ENCODE measurements at places on chromosomes 7 and 10. TPM values are rescaled to one million over a fixed set of nuclear protein-coding genes. Genes with fewer than 3 reads are reported as not detected.
A peak's percentile ranks its signal among the peaks of the same experiment; 100 is the strongest.

OR2A1 gene
- total RNA-seq: under 0.01 TPM

DNA sequence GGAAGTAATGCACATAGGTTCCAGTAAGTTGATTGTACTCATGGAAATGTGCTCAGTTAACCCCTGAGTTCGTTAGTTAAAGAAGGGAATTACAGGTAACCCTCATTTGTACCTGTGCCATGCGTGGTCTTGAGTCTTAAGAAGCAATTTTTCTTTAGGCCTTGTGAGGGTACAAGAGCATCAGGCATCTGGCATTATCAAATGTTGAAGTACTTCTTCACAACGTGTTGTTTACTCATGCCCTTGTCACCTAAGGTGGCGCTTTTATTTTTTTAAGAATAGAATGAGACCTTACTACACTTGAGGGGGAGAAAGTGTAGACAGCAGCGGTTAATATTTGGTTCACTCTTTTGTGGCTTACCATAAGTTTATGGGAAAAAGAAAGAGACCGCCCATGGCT, 167.1 kb downstream of the VTI1A start:
- no peak for DNase-seq

TRIL gene
- under 0.01 TPM for total RNA-seq

DNA sequence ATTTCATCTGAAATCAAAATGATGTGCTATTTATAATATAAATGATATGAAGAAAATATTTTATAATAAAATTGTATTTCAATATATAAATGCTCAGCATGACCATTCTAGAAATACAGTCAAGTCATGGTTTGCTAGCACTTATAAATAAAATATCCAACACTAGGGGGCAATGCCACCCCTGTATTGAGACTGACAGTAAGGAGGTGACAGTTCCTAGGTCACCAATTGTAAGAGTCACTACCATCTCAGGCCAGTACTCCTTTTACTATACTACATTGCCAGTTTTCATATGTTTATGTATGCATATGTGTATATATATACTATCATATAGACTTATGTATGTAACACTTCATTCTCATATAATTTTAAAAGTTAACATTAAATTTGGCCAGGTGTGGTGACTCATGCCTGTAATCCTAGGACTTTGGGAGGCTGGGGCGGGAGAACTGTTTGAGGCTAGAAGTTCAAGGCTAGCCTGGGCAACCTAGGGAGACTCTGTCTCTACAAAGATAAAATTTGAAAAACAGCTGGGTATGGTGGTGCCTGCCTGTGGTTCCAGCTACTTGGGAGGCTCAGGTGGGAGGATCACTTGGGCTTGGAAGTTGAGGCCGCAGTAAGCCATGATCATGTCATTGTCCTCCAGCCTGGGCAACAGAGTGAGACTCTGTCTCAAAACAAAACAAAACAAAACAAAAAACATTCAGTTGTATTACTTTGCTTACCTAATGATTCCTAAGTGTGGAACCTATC, 2.4 kb upstream of the CNOT4 start:
- DNase-seq: peak; percentile 66

GRCh38 chr10:130751851-130752250, 559.7 kb downstream of the TCERG1L start:
- DNase-seq: no peak

GRCh38 chr7:31683445-31684225, 3.4 kb upstream of the PPP1R17 start:
- DNase-seq: no peak

- no peak for DNase-seq
Observed at GRCh38 chr7:2602406-2603043, 29.3 kb upstream of the TTYH3 start.

DNA sequence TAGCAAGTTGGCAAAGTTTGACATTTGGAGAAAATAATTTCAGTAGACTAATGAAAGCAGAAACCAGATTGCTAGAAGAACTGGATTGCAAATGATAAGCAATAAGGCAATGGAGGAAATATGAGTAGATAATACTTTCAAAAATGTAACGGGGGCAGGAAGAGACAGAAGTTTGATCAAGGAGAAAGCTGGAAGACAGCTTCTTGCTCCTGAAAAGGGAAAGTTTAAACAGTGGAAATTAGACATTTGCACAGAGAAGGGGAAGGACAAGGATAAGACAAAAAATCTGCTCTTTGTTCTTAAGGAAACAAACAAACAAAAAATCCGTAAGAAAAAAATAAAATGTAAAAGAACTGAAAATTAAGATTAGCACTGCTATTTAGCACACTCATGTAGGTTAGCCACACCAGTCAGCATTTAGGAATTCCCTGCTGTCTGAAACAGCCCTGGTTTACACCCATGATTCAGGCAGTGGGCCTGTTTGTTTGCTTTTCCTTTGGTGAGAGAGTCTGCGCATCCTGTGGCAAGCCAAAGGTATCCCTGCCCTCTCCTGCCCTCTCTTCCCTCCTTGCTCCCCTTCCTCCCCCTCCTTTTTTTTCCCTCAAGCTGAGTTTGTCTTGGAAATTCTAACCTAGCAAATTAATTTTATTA, 104.3 kb upstream of the CAV2 start:
- DNase-seq: peak; percentile 81

- no peak for DNase-seq
Observed at GRCh38 chr10:130012129-130012528, 48.1 kb upstream of the EBF3 start.

TDRD1 gene
- total RNA-seq: 0.64 TPM

DNA sequence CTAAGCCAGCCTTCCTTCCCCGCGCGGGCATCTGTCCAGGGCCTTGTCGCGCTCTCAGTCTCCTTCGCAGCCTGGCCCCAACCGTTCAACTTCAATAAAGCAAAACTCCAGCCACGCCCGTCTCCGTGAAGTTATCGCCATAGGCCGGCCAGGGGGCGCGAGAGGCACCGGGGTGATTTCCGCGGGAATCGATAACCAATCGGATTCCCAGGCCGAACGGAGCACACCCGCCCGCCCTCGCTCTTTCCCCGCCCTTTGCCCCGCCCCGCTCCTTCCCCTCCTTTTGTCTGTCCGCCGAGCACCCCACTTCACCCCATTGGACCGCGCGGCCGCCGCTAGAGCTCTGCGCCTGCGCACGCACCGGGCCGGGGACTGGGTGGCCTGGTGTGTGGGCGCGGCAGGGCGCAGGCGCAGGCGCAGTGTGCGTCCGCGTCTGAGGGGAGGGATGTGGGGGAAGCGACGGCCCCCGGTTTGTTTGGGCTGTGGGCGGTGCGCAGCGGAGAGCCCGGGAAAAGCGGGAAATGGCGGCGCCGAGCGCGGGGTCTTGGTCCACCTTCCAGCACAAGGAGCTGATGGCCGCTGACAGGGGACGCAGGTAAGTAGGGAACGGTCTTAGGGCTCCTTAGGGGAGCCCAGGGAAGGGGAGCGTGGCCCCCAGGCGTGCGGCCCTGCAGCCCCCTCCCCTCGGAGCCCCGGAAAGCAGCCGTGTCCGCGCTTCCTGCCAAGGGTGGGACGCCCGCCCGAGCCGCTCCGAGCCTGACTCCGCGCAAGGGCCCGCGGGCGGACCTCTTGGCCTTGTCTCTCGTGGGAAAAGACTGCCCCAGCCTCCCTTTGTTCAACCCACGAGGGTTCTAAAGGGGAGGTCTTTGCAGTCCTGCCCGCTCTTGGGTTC, at the start of gene CASP2:
Gene CASP2 (plus strand): TSS at position 417 of the 892 bp plus-strand sequence. CDS start 105 bp downstream, at position 522.
- peak; percentile 98 for DNase-seq

CSGALNACT2 gene
- 13.2 TPM for total RNA-seq

BAIAP2L1 gene
- 9.1 TPM for total RNA-seq

- no peak for DNase-seq
Observed at GRCh38 chr7:39721345-39721744, 98.0 kb downstream of the RALA start.

LRMDA gene
- total RNA-seq: under 0.01 TPM

PUS7 gene
- total RNA-seq: 16.8 TPM

- DNase-seq: no peak
Observed at GRCh38 chr7:159033473-159033825, 111.2 kb downstream of the VIPR2 start.

- no peak for DNase-seq
Observed at GRCh38 chr10:64394744-64395143, 873.5 kb downstream of the REEP3 start.

RBP4 gene
- total RNA-seq: not detected

- DNase-seq: no peak
Observed at GRCh38 chr10:11605807-11606408, 5.5 kb downstream of the USP6NL start.

DNA sequence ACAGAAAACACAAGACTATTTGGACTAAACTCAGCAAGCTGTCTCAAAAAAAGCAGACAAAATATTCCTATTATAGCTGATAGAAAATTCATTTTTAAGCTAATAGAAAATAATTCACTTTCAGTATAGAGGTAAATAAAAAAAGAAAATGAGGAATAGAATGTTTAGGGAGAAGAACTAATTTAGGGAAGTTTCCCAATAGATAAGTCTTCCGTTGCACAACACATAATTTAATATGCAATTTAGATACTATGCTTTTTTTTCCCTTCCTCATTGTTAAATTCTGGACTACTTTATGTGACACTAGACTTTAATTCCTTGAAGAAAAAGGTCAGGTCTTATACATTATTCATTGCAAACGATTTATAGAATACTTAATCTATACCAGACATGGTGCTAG, 10.3 kb downstream of the PNPLA8 start:
- DNase-seq: no peak

- DNase-seq: no peak
Observed at GRCh38 chr7:12493863-12494686, 76.4 kb upstream of the SCIN start.

DNA sequence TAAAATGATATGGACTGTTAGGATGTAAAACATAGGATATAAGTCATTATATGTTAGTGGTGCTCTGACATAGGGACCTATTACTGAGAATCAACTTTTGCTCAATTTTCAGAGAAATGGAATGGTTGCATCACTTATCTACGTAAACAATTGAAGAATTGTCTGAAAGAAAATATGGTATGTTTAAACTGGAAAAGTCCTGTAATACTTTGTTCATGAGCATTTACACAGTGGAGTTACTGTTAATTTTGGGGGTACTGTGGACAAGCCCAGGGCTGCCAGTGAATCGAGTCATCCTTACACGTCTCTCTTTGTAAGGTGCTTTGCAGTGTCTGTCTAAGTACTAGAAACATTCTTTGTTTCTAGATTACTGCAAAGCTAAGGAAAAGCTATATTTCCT, 152.0 kb downstream of the ZNF22 start:
- DNase-seq: peak; percentile 6

DNA sequence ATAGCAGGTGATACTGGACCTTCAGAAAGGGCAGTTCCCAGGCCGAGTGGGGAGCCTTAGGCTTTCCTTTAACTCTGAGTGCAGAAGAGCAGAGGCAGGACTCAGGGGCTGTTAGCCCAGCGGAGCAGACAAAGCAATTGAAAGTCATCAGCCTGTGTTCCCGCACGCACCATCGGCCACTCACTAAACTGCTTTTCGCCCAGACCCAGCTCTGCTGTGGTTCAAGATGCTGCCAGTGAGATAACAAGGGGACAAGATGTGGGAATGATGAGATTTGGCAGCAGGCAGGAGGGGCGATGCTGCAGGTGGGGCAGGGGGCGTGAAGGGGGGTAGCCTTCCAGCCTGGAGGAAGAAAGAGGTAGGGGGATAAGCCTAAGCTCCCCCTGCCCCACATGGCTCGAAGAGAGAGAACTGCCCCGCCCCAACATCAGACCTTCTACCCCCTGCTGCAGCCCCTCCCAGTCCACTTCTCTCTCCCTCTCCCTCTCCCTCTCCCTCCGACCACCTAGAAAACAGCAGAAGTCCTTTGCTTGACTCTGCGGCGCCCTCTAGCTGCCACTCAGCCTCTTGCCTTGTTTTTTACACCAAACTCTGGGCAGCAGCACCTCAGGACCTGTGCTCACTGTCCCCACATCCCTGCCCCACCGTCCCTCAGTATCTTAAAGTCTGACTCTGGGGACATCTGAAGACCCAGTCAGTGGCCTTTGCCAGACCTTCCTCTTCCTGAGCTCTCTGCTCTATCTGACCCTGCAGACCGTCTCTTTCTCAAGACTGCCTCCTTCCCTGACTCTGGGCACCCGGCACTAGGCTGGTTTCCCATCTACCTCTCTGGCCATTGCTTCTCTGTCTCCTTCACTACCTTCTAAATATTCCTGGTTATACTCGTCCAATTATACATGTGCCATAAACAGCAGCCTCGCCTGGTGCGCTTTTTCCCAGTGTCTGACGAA, 110.5 kb downstream of the C10orf105 start:
- peak; percentile 64 for DNase-seq

GRM3 gene
- not detected for total RNA-seq

PHTF2 gene
- total RNA-seq: 119 TPM

SAMD9 gene
- 15.8 TPM for total RNA-seq

CCDC172 gene
- not detected for total RNA-seq

LLCFC1 gene
- total RNA-seq: not detected

CDHR3 gene
- 9.1 TPM for total RNA-seq

PLXNA4 gene
- total RNA-seq: under 0.01 TPM

OR2A42 gene
- under 0.01 TPM for total RNA-seq

DNA sequence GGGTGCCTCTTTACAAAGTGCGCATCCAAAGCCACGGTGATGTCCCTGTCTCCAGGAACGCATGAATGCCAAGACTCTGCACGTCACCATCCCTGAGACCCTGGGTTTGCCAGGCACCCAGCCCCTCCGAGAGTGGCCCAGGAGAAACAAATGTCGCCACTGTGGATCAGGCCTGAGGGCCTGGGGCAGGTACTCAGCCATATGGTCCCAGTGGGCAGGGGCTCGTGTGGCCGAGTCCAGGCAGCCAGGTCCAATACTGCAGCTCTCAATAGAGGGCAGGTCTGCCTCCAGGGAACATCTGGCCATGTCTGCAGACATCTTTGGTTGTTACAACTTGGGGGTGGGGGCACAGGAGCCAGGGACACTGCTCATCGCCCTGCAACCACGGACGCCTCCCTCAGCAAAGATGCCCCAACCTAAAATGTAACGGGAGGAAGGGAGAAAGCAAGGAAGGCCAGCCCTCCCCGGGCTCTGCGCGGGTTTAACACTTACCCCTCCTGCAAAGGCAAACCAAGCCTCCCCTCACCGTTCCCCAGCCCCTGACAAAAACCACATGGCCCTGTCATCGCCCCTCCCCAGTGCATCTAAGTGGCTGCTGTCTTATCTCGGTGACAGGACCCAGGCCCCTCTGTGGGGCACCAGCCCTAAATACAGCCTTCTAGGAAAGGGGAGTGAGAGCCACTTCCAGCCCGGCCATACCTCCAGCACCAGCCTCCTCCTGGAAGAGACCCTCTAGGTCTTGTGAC, 10.3 kb upstream of the PAPOLB start:
- peak; percentile 42 for DNase-seq

DNA sequence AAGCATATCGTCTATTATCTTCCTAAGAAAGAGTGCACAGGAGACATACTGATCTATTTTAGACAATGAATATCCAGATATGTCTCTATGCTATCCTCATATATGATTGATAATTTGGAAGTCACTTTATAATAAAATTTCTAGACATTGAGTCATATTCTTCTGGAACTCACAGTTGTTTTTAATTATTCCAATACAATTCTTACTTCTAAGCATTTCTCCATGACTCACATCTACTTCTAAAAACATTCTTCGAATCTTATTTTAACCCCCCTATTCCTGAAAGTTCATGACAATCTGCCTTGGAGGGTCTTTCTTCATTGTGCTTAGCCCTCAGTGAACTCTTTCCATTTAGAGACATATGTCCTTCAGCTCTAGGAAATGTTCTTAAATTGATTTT, 368.1 kb downstream of the MDFIC start:
- no peak for DNase-seq
